ENCODE measurements at places on chromosomes 4 and X. TPM values are rescaled to one million over a fixed set of nuclear protein-coding genes. Genes with fewer than 3 reads are reported as not detected.

ANKRD50 gene
- total RNA-seq = 0.14 TPM

PCSK1N gene
- total RNA-seq = 0.21 TPM

ALAS2 gene
- total RNA-seq = not detected

HNRNPH2 gene
- 30.7 TPM for total RNA-seq

KLB gene
- total RNA-seq = not detected

DNA sequence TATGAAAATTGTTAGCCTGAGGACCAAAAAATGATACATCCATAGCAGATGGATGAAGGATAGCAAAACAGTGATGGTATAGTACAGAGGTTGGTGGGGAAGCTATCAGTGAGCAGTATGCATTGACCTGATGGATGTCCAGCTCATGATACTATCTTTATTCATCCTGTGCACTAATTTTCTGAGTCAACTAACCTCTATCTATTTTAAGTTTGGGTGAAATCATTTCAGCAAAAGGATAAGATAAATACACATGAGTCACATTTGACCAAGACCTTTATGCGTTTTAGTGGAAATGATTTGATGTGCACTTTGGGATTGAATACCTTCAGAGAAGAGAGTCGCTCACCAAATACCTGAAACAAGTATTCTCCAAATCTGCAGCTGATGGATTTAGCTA, 351.0 kb upstream of the NR3C2 start:
- no peaks in the 10 kb centered on the region for H3K27me3 ChIP-seq
- H3K27ac ChIP-seq = no peak overlapping the region
- DNase-seq = no peak
- H3K36me3 ChIP-seq = no peaks in the 10 kb centered on the region
- no peak overlapping the region for H3K4me3 ChIP-seq
- H3K4me1 ChIP-seq = no peaks in the 10 kb centered on the region

GRCh38 chr4:87824352-87824751, 8.4 kb upstream of the MEPE start:
- DNase-seq = no peak
- no peak overlapping the region for H3K27ac ChIP-seq
- peaks cover 9% of the 10 kb centered on the region for H3K27me3 ChIP-seq
- H3K4me1 ChIP-seq = no peaks in the 10 kb centered on the region
- no peaks in the 10 kb centered on the region for H3K36me3 ChIP-seq

DNA sequence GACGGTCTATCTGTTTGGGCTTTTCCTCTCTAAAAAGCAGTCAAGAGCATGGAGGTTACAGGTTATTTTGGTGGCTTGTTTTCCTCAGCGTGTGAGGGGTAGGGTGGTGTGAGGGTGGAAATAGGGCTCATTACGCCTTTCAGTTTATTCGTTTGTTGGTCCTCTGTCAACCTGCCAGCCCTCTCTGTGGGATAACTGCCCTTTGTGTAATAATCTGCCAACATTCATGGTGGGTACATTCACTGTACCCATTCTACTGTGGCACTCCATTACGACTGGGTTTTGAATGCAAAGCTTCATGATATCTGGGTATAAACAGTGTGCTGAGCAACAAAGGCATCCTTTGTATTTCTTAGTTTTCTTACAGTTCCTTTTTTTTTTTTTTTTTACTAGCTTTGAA, 136.4 kb downstream of the ADGRL3 start:
- no peak for DNase-seq
- no peaks in the 10 kb centered on the region for H3K27me3 ChIP-seq
- no peak overlapping the region for H3K4me3 ChIP-seq
- H3K36me3 ChIP-seq = no peaks in the 10 kb centered on the region
- H3K27ac ChIP-seq = no peak overlapping the region

DNA sequence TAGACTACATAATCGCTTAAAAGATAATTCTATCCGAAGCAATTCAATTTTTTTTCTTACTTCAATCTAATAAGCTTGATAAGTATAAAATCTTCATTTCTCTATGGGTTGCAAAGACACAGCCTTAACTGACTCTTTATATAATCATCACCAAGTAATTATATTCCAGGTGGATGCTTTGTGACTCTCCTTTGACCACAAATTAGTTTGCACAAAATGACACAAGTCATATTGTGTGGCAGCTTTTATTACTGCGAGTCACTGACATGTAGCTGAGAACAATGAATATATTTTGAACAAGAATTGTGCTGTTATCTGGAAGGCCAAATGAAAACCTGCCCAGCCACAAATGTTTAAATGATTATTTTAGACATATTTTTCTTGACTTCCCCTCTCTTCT, 1727.8 kb downstream of the ARAP2 start:
- no peaks in the 10 kb centered on the region for H3K4me1 ChIP-seq
- no peak overlapping the region for H3K27ac ChIP-seq
- no peaks in the 10 kb centered on the region for H3K27me3 ChIP-seq
- H3K36me3 ChIP-seq = no peaks in the 10 kb centered on the region
- H3K4me3 ChIP-seq = no peak overlapping the region

DNA sequence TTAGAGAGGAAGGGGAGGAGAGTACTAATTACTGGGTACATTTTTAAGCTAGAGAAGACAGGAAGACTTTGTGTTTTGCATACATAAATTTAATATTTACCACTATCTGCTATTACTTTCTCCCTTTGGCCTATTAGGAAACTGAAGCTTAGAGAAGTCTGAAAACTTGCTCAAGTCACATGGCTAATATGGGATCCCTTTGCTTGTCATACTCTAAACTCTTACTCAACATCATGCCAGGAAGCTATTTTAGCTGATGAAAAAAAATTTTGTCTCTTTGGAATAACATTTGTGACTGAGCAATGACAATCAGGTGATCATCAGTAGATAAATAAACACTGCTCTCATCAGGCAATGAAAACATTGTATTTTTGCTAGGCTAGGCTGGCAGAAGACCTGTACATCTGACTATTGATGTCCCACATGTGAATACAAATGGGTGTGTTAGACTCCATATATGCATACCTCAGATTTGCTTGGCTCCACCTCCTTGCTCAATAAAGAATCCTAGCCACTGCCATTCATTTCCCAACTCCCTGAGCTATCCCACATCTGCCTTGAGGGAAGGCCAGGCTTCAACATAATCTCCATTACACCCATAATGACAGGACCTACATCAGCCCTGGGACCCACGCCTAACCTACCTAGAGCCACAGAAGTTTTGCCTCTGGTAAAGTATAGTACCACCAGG, 17.0 kb upstream of the DCLK2 start:
- H3K4me3 ChIP-seq = no peak overlapping the region
- DNase-seq = no peak
- H3K27ac ChIP-seq = no peak overlapping the region

GRCh38 chr4:26208237-26208994, 112.4 kb upstream of the RBPJ start:
- DNase-seq = no peak
- no peak overlapping the region for H3K4me3 ChIP-seq
